ENCODE measurements at places on chromosomes 11 and 22. TPM values are rescaled to one million over a fixed set of nuclear protein-coding genes. Genes with fewer than 3 reads are reported as not detected.

The GNB1L gene
- 6.4 TPM for total RNA-seq

The MYH9 gene
- total RNA-seq = 796 TPM

DNA sequence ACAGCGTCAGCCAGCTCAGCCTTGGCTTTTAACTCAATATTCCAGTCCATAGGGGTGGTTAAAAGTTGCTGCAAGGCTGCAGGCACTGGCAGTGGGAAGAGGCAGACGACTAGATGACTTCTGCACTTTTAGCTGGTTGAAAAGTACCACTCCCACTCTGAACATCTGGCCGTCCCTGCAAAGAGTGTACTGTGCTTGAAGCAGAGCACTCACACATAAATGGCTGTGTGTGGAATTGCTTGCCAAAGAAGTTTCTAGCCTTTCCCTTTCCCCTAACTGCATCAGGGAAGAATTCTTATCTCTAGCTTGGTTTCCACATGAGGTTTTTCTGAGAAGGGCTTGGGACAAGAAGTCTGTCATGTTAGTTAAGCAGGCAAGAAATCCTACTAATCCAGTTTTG is 5.1 kb upstream of the PHLDB1 start:
- peak; percentile 79 for DNase-seq

DNA sequence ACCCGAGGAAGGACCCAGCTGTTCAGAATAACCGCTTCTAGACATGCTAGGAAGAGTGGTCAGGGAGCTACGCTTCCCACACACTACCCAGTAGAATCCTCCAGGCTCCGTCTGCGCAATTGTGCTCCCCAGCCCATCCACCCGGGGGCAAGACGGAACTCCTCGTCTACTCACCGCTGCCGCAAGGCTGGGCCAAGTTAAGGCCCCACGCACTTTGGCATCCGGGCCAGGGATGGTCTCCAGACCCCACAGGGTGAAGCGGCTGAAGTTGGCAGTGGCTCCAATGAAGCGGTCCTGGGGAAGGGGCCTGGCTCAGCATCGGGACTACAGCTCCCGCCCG is 757 bp downstream of the RNASEH2C start:
- peak; percentile 55 for DNase-seq

GRCh38 chr11:86301742-86302091 is 323 bp upstream of the HIKESHI start:
- no peak for DNase-seq

GRCh38 chr22:35838855-35839576 is 121.3 kb downstream of the APOL5 start:
- peak; percentile 68 for DNase-seq

GRCh38 chr22:36833073-36833472 is 16.2 kb upstream of the PVALB start:
- no peak for DNase-seq

DNA sequence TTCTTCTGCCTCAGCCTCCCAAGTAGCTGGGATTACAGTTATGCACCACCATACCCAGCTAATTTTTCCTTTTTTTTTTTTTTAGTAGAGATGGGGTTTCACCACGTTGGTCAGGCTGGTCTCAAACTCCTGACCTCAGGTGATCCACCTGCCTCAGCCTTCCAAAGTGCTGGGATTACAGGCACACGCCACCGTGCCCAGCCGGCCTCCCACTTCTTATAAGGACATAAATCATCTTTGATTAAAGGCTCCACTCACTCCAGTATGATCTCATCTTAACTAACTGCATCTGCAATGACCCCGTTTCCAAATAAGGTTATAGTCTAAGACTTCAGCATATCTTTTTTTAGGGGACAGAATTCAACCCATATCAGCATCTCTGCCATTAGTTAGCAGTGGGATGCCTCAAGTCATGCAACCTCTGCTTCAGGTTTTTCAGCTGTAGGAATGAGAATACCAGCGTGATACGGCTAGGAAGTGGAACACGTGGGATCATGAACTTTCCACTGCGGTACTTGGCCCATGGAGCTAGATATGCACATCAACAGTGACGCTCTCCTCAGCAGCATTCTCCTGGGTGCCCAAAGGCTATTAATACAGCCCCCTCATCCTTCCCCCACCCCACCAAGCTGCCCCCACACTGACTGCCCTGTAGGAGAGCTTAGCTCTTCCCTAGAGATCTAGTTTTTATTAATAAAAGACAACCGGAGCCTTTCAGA is 41.4 kb downstream of the MCHR1 start:
- peak; percentile 42 for DNase-seq

- peak; percentile 11 for DNase-seq
These were observed 27.8 kb upstream of the UBASH3B start for GRCh38 chr11:122627745-122628144.

GRCh38 chr22:45475063-45475747 is 27.5 kb upstream of the FBLN1 start:
- DNase-seq = no peak

The EEF1G gene
- 1,405 TPM for total RNA-seq

- DNase-seq = no peak
These were observed 6.2 kb downstream of the KCNC1 start for GRCh38 chr11:17740649-17741235.

GRCh38 chr22:37806409-37807333 is 1.1 kb upstream of the GCAT start:
- peak; percentile 51 for DNase-seq

- no peak for DNase-seq
These were observed 68.3 kb upstream of the NAV2 start for GRCh38 chr11:19644316-19644715.

- peak; percentile 89 for DNase-seq
These were observed 19.2 kb upstream of the TALDO1 start for GRCh38 chr11:727859-728748.

The CBX7 gene
- 14.7 TPM for total RNA-seq

The MMP13 gene
- not detected for total RNA-seq

DNA sequence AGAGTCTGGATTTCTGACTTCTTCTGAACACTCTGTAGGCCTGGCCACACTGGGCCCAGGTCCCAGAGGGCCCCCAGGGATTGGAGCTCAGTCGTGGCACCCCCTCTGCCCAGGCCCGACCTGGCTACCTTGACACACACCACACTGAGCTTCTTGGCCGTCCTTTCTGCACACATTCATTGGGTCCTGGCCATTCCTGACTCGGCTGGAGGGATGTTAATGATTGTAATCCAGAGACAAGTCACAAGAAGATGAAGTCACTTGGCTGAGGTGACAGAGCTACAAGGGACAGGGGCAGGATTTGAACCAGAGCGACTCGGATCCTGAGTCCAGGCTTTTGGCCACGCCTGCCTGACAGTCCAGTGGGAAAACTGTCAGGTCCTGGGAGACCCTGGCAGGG is 23.9 kb upstream of the PDGFB start:
- no peak for DNase-seq

DNA sequence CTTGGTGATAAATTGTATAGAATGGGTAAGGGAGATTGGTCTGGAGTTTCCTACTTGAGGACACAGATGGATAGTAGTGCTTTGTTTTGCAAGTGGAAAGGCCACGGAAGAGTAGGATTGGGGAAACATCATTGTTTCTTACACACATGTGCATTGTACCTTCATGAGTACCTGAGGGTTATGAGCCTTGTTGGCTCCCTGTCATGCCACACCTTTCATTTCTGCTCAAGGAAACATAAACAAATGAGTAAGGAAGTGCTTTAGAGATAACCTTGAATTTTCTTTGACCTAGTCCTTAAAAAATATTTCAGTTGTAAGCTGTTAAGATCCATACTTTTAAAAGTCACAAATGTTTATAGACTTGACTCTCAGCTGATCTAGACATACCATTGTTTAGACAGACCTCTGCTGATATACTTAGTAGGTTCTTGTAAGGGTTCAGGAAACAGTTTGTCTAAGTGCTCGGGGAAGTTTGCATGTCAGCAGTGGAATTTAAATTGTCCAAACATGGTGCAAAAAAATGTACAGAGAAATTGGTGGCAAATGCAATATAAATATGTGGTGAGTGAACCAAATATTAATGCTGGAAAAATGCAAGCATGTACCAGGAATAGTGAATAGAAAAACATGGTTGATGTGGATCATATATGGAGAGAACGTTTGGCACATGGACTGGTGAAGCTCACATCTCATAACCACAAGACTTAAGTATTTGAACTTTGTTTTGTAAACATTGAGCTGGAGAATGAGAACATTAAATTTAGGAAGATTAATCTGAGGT is 40.9 kb downstream of the GAS2 start:
- peak; percentile 47 for DNase-seq

The PIWIL4 gene
- 3.3 TPM for total RNA-seq
